ENCODE measurements at places on chromosomes 11 and 22.
A peak's percentile ranks its signal among the peaks of the same experiment; 100 is the strongest.

DNA sequence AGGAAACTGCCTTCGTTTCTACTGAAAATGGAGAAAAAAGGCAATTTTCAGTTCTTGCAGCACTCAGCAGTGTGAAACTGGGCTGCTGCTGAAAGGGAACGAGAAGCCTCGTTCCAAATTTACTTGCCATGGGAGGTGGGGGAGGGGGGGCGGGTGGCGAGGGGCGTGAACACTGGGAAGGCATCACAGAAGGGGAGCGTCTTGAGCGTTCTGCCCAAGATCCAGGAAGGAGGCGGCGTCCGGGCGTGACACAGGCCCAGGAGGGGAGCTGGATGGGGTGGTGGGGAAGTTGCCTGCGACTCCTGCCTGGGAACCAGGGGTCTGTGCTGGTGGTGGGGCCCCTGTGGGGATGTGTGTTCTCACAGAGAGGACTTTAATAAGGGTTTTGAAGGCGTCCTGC, 213.5 kb downstream of the CTTN start:
- no peak for DNase-seq

- DNase-seq = peak; percentile 18
Observed at GRCh38 chr22:20918663-20919218, 1.5 kb downstream of the CRKL start.

DNA sequence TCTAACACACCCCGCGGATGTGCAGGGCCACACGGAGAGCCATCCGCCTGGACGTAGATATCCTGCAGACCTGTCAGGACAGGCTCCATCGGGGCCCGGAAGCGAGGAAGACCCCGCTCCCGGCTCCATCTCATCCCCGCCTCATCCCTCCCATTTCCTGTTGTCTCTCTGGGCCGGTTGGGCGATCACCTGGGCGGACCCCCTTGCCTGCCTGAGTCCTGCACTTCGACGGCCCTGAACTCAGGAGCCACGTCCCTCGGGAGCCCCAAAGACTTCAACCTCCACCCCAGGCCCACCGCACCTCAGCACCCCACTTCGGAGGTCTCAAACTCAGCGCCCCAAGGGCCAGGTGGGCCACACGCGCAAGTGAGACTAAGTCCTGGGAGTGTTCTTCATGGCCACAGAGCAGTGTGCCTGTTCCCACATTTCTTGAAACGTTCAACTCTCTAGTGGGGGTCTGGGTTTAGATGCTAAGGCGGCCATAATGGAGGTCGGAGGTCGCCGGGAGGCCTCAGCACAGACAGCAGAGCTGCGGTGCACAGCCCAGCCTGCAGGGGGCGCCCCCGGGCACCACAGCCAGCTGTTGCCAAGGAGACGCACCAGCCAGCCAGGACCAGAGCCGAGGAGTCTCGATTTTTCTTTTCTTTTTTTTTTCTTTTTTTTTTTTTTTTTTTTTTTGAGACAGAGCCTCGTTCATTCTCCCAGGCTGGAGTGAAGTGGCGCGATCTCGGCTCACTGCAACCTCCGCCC, 26.0 kb upstream of the FADD start:
- DNase-seq = peak; percentile 45

GRCh38 chr11:116577273-116577672, 195.5 kb downstream of the BUD13 start:
- peak; percentile 81 for DNase-seq

DNA sequence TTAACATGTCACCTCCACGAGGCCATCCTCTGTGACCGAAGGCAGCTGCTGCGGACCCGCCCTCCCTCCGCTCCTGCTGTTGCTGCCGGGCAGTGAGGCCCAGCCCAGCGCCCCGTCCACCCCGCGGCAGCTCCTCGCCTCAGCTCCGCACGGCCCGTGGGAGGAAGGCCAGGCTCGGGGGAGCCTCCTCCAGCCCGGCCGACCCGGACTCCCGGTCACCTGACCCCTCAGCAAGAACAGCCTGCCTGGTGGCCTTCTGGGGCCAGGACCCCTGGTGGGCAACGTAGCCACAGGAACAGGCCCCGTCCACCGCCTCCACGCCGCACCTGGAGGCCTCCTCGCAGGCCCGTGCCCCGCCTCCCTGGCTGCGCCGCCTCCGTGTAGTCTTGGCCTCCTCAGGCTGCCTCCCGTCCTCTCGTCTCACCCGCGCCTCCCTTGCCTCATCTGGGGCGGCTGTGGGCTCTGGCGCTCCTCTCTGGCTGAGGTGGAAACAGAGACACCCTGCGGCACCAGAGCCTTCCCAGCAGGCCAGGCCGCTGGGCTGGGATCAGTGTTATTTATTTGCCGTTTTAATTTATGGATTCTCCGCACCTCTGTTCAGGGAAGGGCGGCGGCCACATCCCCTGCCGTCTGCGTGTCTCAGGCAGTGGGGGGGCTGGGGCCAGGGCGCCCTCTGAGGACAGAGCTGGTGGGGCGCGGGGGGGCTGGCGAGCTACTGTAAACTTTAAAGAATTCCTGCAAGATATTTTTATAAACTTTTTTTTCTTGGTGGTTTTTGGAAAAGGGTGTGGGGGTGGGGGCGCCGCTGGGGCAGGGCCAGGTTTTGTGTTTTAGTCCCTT, 25.4 kb downstream of the MOB2 start:
- DNase-seq = no peak

DNA sequence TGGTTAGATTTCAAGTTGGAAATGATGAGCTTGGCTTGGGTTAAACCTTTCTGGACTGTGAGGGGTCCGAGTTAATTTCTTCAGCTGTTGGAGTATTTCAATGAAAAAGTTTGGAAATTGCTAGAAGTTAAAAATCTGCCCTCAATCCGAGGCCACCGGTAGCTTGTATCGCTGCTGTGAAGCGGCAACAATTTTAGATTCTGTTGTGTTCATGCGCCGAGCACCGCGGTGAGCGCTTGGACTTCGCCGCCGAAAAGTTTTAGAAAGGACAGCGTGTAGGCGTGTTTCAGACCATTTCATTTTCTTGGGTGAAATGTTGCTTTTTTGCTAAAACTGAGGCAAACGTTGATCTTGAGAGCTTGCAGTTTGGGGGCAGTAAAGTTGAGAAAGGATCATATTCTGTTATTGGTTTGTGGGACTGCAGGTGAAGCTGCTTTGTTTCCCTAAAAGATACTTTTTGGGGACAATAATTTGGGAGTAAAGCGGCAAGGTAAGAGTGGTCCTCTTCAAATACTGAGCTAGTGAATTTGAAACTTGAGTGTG, 928 bp downstream of the FBXO7 start:
- DNase-seq = peak; percentile 74

GRCh38 chr11:70732881-70733196, 334.5 kb downstream of the CTTN start:
- no peak for DNase-seq

GRCh38 chr22:20080776-20081654, 974 bp downstream of the DGCR8 start:
- DNase-seq = peak; percentile 80

GRCh38 chr22:35560824-35561223, 20.2 kb downstream of the RASD2 start:
- DNase-seq = no peak

DNA sequence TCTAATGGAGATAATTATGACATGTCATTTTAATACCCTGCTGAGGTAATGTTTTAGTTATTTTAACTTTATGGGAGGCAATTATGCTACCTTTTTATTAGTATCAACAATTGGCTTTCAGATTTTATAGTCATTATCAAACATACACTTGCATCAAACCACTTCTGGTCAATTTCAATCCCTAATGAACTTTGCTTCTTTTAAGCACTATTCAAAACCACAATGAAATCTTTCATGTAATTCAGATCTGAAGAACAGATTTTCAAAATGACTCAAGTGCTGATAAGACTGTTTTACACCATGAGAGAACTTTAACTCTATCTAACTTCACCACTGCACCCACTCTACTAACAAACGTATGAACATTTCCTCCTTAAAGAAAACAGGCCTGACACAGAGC, 25.9 kb upstream of the CCDC34 start:
- DNase-seq = no peak

GRCh38 chr11:123770712-123771111, 16.4 kb upstream of the OR6X1 start:
- no peak for DNase-seq

DNA sequence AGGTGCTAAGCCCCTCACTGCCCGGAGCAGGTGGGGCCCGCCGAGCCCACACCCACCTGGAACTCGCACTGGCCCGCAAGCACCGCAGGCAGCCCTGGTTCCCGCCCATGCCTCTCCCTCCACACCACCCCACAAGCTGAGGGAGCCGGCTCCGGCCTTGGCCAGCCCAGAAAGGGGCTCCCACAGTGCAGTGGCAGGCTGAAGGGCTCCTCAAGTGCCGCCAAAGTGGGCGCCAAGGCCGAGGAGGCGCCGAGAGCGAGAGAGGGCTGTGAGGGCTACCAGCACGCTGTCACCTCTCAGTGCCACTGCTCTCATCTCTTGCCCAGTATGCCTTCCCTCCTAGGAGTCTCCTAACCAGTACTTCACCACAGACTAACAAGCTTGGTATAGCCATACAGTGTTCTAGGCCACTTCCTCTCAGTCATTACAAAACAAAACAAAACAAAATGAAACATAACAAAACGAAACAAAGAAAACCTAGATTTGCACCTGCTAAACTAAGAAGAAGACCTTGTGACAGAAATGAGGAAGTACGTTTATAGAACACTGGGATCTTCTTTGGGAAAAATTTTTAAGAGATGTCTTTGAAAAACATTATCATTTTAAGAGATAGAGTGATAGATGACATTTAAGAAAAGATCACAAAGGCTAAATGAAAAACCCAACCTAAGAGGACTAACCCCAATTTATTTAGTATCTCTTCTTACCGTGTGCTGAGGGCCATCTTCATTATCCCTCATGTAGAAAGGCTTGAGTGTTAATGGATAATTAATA, 47.7 kb upstream of the GAB2 start:
- no peak for DNase-seq

GRCh38 chr11:6882751-6883150, 6.3 kb downstream of the OR10A4 start:
- DNase-seq = no peak

- no peak for DNase-seq
Observed at GRCh38 chr11:44602891-44603310, 37.4 kb downstream of the CD82 start.

DNA sequence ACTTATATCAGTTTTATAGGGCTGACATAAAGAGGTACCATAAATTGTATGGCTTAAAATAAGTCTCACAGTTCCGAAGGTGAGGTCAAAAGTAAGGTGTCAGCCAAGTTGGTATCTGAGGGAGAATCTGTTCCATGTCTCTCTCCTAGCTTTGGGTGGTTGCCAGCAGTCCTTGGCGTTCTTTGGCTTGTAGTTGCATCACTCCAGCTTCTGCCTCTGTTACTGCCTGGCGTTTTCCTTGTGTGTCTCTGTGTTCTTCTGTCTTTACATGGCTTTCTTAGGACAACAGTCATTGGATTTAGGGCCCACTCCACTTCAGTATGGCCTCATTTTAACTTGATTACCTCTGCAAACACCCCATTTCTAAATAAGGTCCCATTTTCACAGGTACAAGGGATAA, 16.7 kb downstream of the MMP7 start:
- DNase-seq = peak; percentile 19

GRCh38 chr22:43535741-43536140, 123.9 kb downstream of the MPPED1 start:
- DNase-seq = no peak

- no peak for DNase-seq
Observed at GRCh38 chr11:74316772-74317505, 5.5 kb upstream of the P4HA3 start.

DNA sequence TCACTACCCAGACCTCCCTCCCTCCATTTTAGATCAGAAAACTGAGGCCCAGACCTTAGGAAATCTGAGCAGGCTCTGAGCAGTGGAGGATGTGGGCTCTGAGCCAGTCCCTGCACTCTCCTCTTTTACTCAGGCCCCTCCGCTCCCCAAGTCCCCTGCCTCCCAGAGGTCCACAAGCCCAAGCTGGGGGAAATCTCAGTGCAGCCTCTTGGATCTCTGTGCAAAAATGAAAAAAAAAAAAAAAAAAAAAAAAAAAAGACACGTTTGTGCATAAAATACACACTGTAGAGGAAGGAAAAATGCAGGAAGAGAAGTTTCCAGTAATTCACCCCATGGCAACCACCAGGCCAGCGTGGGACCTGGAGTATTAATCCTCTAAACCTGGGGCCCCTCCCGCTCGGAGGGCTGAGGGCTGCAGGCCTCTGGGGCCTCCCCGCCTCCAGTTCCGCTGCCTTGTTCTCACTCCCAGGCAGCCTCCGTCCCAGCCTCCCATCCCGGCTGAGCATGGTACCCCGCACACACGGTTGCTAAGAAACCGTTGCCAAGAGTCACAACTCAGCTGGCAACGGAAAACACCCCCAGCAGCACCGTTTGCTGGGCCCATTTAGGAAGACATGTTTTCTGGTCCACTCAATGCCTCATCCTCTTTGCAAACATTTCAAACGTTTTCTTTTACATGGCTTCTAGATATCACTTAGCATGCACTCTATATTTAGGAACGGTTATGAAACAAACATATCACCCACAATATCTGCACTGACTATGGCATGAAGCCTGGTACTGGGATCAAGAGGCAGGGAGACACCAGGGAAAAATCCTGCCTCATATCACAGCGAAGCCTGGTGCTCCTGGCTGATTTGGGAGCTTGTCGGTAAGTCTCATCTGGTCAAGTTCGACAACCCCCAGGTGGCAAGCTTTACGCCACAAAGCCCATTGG, 227.5 kb downstream of the CTTN start:
- DNase-seq = peak; percentile 43

GRCh38 chr22:49509016-49509415, 318.7 kb downstream of the BRD1 start:
- no peak for DNase-seq

GRCh38 chr22:29284196-29284595, 16.1 kb downstream of the EWSR1 start:
- DNase-seq = no peak

GRCh38 chr11:117909611-117910382, 19.4 kb downstream of the TMPRSS13 start:
- DNase-seq = no peak

DNA sequence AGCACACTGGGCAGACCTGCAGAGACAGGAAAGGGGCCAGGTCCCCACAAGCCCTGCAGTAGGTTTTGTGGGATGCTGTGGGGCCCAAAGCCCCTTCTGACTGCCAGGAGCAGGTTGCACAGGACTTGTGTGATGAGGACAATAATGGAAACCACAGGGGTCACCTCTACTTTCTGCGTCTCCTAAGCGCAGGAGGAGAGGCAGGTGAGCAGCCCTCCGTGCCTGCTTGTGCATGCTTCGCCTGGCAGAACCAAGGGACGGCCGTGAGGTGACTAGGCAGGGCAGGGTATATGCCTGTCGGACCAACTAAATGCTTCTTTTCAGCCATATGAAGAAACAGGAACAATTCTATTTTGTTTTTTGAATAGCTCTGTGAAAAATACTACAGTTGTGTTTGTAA, 77.9 kb upstream of the PITPNB start:
- DNase-seq = no peak

GRCh38 chr11:130476200-130476921, 27.9 kb downstream of the ADAMTS15 start:
- no peak for DNase-seq

All from NCI-H69 (cell line).